ENCODE measurements at places on chromosomes 6 and 20.

GRCh38 chr20:38272961-38273360 lies 12.4 kb upstream of the KIAA1755 start:
- no peak overlapping the region for H3K27ac ChIP-seq
- DNase-seq, result no peak
- H3K36me3 ChIP-seq, result no peaks in the 10 kb centered on the region
- peaks cover 17% of the 10 kb centered on the region for H3K27me3 ChIP-seq
- H3K4me1 ChIP-seq, result peaks cover 2% of the 10 kb centered on the region

DNA sequence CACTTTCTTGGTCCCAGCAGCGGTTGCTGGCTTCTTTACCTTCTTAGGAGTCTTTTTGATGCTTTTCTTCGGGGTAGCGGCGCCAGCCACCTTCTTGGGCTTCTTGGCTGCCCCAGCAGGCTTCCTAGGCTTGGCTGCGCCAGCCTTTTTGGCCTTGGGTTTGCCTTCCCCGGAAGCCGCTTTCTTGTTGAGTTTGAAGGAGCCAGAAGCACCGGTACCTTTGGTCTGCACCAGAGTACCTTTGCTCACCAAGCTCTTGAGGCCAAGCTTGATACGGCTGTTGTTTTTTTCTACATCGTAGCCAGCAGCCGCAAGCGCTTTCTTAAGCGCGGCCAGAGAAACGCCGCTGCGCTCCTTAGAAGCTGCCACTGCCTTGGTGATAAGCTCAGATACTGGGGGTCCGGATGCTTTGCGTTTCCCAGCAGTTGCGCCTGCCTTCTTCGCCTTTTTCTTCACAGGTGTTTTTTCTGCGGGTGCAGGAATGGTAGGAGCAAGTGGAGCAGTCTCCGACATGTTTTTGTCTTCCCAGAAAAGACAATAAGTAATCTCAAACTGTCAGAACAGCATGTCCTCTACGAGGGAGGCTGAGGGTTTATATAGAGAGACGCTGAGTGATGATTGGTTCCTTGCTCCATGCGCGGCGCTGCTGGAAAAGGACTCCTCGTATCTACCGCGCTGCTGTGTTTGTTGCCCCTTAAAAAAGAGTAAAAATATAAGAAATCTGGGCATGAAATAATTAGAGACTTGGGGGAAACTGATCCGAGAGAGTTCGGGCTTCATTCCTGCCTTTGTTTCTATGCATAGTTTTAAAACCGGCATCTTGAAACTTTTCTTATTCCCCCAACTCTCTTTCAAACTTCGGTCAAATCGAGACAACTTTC lies 130.3 kb upstream of the BTN3A2 start:
- peaks cover 31% of the 10 kb centered on the region for H3K4me1 ChIP-seq
- H3K4me3 ChIP-seq, result peak overlapping the region; percentile 77
- H3K27ac ChIP-seq, result peak overlapping the region; percentile 100
- DNase-seq, result peak; percentile 81
- peaks cover 16% of the 10 kb centered on the region for H3K36me3 ChIP-seq

GRCh38 chr20:10644458-10645204 lies 29.2 kb downstream of the JAG1 start:
- H3K4me3 ChIP-seq, result no peak overlapping the region
- H3K4me1 ChIP-seq, result no peaks in the 10 kb centered on the region
- no peak overlapping the region for H3K27ac ChIP-seq
- no peaks in the 10 kb centered on the region for H3K36me3 ChIP-seq
- DNase-seq, result no peak

DNA sequence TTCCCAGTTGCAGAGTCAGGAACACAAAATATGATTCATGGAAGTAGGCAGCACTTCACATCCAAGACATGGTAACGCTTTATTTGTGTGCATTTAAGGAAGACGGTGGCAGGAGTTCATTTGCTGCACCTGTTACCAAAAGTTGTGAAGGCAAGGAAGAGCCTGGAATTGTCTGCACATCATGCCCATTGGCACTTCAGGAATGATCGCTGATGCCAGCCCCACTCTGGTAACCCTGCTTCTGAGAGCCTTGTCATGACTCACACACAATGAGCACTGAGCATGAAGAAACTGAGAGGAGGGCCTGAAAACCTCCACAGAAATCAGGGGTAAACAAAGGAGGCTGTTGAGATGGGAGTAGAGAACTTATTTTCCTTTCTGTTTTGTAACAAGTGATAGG lies 181.1 kb downstream of the RPS12 start:
- H3K4me3 ChIP-seq, result no peak overlapping the region
- H3K27ac ChIP-seq, result no peak overlapping the region
- H3K27me3 ChIP-seq, result peaks cover 6% of the 10 kb centered on the region

DNA sequence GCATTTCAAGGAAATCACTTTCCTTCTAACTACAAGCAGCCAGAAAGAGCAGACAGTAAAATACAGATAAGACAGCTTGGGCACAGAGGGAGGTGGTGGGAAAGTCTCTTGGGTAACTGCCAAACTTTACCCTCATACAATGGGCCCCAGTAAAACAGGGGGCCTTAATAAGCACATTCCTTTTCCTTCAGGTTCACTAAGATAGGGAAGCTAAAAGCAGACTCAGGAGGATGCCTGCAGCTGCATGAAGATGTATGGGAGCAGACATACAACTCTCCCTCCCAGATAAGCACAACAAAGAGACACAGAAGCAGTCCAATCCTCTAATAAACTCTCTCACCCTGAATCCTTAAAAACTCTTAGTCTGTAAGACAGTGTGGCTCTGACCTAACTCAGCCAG lies 49.0 kb downstream of the SIM1 start:
- no peak overlapping the region for H3K4me3 ChIP-seq
- H3K4me1 ChIP-seq, result no peaks in the 10 kb centered on the region
- DNase-seq, result no peak
- no peaks in the 10 kb centered on the region for H3K36me3 ChIP-seq
- no peak overlapping the region for H3K27ac ChIP-seq

DNA sequence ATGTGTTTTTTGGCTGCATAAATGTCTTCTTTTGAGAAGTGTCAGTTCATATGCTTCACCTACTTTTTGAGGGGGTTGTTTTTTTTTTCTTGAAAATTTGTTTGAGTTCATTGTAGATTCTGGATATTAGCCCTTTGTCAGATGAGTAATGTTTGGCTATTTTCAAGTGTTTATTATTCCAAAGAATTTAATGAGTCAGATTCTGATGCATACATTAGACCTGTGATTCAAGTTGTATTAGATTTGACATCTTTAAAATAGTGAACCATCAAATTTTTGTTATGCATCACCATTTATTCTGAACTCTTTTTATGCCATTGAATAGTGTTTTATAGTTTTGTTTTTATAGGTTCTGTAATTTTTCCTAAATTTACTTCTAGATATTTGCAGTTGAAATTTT lies 319.3 kb downstream of the PKHD1 start:
- no peaks in the 10 kb centered on the region for H3K27me3 ChIP-seq
- H3K4me3 ChIP-seq, result no peak overlapping the region
- no peak for DNase-seq
- no peaks in the 10 kb centered on the region for H3K4me1 ChIP-seq

DNA sequence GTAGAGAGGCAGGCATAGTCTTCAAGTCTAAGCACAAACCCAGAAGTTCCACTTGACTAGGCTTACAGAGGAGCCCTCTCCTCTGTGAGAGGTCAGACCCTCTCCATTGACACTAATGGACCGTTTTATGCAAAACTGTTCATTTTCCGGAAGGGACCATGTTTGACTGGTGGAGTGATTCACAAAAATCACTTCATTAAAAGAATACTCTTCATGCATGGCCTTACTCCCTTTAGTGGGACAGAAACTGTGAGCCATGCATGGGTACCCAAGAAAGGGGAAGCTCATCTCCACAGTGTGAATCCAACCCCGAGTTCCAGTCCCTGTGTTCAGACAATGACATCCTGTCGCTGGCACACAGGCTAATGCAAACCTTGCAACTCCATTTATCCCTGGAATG lies 63.2 kb downstream of the OLIG3 start:
- no peak overlapping the region for H3K4me3 ChIP-seq
- H3K36me3 ChIP-seq, result no peaks in the 10 kb centered on the region
- no peaks in the 10 kb centered on the region for H3K4me1 ChIP-seq
- peaks cover 1% of the 10 kb centered on the region for H3K27me3 ChIP-seq
- H3K27ac ChIP-seq, result no peak overlapping the region

GRCh38 chr6:170147832-170148708 lies 142.8 kb downstream of the DLL1 start:
- peak overlapping the region; percentile 9 for H3K4me3 ChIP-seq
- peaks cover 8% of the 10 kb centered on the region for H3K27me3 ChIP-seq
- peaks cover 6% of the 10 kb centered on the region for H3K36me3 ChIP-seq
- DNase-seq, result peak; percentile 61
- H3K27ac ChIP-seq, result peak overlapping the region; percentile 82

DNA sequence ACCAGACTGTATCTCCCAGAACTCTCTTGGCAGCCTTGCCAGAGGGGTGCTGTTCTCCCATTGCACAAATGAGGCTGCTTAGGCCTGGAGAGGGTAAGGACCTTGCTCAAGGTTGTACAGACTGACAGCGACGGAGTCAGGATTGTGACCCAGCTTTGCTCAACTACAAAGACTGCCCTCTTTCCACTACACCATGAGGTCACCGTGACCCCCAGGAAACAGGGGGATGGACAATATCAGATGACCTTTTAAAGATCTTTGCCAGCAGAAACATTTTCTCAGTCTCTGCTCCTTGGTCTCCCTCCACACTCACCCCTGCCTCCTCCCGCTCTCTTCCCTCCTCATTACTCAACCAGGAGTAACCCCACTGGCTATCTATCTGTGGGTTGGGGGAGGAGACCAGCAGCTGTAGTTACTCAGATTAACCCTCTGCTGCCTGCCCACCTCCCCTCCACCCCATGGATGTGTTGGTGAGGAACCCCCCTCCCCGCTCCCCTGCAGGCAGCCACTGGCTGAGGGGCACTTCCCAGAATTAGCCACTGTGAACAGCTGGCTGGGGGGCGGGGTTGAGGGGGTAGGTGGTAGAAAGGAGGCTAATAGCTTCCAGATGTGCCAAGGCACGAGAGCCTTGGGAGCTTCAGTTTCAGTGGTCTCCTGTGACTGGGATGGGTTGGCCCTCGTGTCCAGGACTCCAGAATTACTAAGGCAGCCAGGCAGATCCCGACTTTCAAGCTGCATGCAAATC lies 26.9 kb upstream of the MRPS18A start:
- H3K27me3 ChIP-seq, result peaks cover 15% of the 10 kb centered on the region
- H3K4me3 ChIP-seq, result no peak overlapping the region
- no peaks in the 10 kb centered on the region for H3K36me3 ChIP-seq
- DNase-seq, result no peak
- no peak overlapping the region for H3K27ac ChIP-seq

DNA sequence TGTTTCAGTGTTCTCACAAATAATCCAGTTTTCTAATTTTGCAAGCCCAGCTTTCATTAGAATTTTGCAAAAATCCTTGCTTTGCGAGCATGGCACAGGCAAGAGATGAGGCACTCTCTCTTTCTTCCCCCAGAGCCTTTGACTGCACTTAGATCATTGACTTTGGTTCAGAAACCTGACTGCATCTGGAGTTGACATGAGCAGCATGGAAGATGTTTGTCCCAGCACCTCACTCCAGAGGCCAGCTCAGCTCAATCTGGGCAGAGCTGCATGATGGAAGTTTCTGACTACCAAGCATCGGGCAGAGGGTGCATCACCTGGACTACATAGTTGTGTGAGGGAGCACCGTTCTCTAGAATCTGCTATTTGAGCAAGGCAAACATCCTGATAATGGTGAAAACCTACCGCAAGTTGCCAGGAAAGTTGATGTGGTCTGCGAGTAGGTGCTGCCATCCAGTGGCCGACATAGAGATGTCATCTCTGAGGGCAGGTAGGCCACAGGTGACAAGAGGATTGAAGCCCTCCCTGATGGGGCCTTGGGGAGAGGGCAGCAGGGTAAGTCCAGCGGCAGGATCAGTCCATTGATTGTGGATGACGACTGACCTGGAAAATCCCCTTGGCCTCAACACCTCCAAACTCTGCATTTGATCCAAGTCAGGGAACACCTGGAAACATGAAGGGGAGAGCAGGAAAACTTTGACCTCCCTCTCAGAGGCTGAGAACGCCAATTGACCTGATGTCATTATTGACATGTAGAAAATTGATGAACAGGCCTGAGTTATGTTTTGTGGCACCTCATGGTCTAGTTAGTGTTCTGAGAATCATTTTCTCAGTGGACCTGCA lies 3.8 kb upstream of the LPA start:
- DNase-seq, result peak; percentile 70
- H3K27me3 ChIP-seq, result peaks cover 6% of the 10 kb centered on the region
- no peaks in the 10 kb centered on the region for H3K4me1 ChIP-seq

- peak within 1 kb of the TSS; percentile 96 for H3K4me3 ChIP-seq
- DNase-seq, result no peak
- H3K36me3 ChIP-seq, result peaks cover 50% of the 10 kb centered on the region
- H3K27me3 ChIP-seq, result no peaks in the 10 kb centered on the region
- H3K4me1 ChIP-seq, result peaks cover 43% of the 10 kb centered on the region
Observed at GRCh38 chr6:12012038-12012557, at the start of gene HIVEP1. Gene HIVEP1 (plus strand): TSS chr6:12012312. CDS start chr6:12015629, 3,317 bp downstream.

DNA sequence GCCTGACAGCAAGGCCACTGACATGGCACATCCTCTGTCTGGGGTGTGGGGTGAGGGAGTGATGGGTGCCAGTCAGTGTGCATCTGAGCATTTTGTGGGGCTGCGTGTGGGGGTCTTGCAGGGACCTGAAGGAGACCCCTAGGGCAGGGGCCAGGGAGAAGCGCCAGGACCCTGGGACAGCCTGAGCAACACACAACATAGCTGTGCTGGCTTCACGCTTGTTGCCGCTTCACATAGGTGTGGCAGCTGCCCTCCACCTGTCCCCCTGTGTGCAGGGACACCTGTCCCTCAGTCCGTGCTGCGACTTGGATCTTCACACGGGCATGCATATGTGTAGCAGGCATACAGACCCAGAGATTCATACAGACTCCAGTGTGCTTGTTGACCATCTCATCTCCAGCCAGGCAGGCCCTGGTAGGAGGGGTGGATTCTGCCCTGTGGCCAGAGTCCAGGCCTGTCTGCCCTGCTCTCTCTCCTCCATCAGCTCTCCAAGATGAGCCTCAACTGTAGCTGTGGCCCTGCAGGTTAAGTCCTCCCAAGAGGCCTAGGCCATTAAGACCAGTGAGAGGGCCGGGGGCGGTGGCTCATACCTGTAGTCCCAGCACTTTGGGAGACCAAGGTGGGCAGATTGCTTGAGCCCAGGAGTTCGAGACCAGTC lies 3.2 kb upstream of the NPBWR2 start:
- no peaks in the 10 kb centered on the region for H3K27me3 ChIP-seq
- H3K27ac ChIP-seq, result no peak overlapping the region
- H3K4me3 ChIP-seq, result no peak overlapping the region
- no peak for DNase-seq
- H3K4me1 ChIP-seq, result peaks cover 2% of the 10 kb centered on the region
- no peaks in the 10 kb centered on the region for H3K36me3 ChIP-seq

DNA sequence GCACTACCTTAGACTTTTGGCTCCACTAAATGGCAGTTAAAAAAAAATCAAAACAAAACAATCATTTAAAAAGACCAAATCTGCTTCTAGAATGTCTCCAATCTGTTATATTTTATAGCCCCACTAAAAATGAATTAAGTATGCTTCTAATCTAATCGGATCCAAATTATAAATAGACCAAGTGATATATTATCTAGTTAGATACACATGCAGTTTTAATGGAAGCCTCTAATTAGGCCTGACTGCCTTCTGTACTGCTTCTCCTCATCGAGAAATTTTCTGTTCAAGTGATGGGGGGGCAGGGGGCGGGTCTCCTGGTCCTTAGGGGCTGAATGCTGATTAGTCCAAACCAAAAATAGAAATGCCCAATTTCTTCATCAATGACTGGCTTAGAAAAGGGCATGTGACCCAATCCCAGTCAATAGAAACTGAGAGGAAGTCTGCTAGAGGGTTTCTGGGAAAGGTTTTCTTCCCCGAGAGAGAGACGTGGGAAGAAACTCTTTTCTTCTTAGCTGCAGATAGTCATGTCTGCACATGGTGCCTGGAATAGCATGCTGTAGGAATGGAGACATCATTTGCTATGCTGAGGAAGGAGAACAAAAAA lies 6.9 kb downstream of the SESN1 start:
- H3K4me1 ChIP-seq, result peaks cover 28% of the 10 kb centered on the region
- H3K27ac ChIP-seq, result no peak overlapping the region
- H3K36me3 ChIP-seq, result no peaks in the 10 kb centered on the region
